Stimulated activated effector memory CD8-positive, alpha-beta T cell treated with anti-CD3 and anti-CD28 coated beads, Interleukin-12 subunit alpha, Interleukin-12 subunit beta, amount 100 ng/mL, for 72 hours (primary cell): ENCODE measurements at places on chromosomes 4 and X.

DNA sequence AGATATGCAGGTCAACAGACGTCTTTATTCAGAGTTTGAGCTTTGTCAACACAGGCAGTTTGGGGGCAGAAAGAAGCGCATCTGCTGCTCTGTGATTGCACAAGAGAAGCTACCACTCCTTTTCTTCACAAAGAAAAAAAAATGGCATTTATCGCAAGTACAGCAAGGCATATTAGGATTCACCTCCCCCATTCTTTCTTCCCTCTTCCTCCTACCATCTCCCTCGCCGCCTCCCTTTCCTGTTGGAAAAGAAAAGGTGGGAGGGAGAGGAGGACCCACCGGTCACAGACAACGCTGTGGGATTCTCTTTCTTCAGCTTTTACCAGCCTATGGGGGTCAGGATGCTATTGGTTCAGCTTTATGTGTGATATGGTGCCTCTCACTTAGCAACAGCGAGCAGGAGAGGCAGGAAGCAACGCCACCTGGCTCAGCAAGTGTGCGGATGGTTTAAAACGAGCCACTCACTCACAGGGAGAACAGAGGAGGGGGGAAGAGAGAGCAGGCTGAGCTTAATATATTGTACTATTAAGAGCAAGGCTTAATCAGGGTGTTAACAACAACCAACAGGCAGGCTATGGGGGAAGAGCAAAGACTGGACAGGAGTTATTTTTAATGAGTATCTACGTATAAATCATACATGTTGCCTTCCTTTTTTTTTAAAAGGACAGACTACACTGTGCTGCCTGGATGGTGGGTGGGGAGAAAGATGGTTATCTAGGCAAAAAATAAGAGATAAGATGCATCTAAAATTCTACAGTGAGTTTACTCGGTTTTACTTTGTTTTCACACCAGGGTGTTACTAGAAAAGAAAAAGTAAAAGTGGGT lies 104.7 kb downstream of the MAML3 start:
- no peak for DNase-seq

DNA sequence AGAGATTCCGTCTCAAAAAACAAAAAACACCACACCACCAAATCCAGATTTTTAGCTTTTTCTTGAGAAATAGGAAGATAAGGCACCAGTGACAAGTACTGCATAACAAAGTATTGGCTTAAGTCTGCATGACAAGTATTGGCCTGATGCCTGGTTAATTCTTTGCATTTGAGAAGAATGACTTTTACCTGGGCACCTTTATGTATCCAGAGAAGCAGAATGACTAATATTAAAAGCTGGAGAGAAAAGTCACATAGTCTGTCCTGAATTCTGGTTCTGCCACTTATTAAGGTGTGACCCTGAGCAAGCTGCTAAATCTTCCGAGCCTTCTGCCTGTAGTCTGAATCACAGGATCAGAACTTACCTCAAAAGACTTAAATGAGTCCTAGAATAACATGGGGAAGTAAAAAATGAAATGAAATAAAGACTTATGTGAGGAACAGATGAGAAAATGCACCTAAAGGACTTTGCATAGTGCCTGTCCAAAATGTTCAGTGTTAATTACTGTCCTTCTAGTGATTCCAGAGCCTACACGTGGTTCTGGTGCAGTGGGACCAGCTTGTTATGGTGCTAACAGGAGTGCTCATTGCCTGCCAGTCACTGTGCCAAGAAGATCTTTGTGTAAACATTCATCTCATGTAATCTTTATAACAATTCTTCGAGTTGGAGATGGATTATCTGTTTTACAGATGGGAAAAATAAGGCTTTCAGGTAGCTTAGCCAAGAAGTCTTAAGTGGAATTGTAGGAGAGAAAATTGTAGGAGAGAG lies 31.6 kb downstream of the UGDH start:
- no peak for DNase-seq

DNA sequence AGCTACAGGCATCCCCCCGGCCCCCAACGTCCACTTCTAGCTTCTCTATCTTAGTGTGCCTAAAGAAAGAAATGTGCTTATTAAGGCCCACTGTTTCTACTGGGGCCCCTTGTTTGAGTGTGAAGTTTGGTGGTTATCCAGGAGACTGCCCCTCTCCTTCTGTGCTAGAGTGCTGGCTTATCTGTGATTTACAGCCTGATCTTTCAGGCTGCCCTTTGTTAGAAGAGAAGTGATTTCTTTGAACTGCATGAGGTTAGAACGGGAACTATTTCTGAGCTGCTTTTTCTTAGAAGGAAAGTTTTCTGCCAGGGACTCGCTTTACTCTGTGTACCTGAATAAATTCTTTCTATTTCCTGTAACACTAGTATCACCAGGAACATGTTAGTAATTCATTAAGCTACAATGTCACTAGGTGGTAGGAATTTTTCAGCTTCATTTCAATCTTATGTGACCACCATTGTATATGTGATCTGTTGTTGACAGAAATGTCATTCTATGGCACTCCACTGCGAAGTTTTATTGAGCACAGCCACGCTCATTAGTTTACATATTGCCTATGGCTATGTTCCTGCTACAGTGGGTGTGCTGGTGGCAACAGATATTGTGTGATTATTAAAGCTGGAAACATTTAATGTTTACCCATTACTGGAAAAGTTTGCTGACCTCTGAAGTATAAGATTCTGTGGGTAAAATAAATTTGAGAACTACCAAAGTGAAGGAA lies 193.8 kb upstream of the CXorf51B start:
- no peak for DNase-seq

DNA sequence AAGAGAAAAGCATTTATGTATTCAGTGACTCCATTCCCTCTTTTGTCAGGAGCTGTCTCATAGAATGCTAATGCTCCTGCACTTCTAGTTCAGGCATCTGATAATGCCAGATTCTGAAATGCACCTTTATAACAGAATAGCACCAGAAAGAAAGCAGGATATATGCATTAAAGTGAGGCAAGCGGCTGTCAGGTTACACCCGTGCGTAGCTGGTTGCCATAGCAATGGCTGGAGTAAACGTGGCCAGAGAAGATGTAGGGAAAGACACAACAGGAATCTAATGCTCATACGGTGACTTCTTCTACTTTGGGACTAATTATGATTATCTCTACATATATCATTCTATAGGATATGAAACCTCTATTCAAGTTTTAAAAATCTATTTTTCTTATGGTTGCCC lies 5.9 kb downstream of the EMCN start:
- no peak for DNase-seq

DNA sequence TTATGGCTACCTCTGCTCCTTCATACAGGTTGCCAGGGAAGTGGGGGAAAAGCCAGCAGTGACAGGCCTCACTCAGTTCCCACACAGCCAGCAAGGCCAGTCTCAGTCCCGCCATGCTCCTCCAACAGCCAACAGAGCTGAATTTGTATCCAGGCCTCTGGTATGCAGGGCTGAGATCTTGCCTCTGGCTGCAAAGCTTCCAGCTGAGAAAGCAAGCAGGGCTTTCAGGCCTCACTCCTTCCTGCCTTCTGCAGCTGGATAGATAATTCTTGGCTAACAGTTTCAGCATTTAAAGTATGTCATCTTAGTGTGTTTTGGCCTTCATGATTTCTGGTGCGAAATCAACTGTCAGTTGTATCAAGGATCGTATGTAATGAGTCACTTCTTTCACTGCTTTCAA lies 103.6 kb downstream of the GNL3L start:
- DNase-seq: no peak

DNA sequence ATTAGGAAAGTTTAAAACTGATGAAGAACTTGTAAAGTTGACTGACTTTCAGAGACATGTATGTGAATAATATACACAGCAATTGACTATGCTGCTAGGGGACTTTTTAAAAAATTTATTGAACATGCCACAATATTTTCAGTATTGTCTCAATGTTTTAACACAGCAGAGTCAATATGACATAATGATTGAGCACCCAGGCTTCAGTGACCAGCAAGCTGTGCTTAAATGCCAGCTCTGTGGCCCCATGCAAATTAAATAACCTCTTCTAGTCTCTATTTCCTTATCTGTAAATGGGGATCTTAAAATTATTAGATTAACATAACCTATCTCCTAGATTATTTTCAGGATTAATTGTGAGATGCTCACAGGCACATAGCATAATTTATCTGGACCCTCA lies 56.8 kb upstream of the TXK start:
- no peak for DNase-seq

DNA sequence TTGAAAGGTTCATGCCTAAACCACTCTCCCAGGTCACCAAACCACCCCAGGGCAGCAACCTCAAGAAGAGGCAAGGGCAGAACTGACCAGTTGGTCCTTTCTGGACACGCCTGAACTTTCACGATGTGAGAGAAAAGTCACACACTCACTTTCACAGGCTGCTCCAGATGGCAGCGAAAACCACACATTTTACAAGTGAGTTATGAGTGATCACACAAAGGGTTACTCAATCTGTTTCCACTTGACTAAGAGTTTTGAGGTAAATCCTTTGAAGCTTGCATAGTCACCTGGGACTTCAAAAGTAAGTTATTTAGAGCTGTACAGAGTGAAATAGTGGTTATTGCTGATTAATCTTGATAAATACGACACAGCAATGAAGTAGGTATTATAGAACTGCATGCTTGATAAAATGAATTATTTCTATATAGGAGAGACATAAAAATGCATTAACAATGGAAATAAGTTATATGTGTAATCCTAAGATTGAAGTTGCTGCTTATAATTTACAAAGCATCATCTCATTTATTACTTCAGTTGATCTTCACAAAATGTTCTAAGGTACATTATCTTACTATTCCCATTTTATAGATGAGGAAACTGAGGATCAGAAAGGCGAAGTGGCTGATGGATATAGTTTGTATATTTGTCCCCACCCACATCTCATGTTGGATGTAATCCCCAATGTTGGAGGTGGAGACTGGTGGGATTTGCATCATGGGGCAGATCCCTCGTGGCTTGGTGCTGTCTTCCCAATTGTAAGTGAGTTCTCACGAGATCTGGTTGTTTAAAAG lies 103.0 kb upstream of the KLF3 start:
- DNase-seq: peak; percentile 55
